D341Med (cell line): ENCODE measurements at places on chromosomes 4 and X.
A peak's percentile ranks its signal among the peaks of the same experiment; 100 is the strongest.

DNA sequence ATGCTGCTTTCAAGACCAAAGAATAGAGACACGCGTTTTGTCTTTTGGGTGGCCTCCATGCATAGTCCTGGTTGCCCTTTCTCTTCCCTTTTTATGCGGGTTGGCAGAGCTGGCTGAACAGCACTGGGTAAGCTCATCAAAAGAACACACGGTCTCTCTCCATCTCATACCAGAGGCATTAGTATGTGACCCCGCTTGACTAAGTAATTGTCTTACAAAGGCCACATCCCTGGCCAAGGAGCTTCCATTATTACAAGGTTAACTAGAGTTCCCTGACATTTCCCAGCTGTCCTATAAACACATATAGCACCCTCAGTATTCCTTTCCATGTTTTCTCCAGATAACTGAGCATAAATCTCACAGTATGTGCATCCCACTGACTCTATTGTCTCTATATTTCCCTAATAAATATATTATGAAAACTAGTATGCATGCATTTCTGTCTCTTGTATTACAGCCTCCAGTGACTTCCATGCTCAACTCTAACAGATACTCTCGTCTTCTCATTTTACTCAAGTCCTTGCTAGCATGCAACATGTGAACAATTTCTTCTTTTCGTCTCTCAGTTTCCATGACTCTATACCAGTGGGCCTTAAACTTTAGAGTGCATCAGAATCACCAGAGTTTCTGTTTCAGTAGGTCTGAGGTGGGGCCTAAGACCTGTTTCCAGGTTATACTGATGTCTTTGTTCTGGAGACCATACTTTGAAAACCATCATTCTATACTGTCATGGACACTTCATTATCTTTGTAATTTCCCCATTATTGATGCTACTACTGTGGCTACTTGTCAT lies 247.7 kb upstream of the ARSJ start:
- no peak for DNase-seq

DNA sequence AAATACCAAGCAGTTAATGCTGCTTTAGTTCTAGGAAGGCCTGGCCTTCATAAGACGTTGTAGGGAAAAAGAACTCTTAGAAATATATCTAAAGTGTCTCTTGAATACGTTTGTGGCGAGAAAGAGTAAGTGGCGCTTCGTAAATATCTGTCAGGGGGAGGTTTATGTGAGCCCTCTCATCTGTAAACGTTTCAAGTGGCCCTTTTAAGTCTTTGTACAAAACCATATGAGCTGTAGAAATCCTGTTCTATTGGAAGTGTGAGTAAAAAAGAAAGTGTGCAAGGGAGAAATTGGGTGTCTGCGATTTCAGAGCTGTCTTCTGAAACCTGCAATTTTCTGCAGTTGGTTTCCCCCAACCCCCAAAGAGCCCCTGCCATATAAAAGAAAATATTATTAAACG lies 8.6 kb upstream of the INTU start:
- DNase-seq, result no peak

DNA sequence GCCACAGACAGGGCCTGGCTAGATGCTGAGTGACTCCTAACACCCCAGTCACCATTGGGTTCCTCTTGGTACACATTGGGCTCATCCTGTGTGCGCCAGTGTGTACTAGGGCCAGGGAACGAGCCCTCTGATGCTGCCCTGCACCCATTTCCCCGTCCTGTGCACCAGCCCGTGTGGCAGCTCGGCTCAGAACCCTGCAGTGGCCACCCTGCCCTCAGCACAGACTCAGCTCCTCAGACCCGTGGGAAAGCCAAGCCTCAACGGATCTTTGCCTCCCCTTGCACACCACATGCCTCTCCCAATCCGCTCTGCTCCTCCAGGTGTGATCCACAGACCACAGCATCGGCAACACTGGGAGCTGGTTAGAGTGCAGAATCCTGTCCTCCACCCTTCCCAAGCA lies 38.6 kb downstream of the EVC start:
- DNase-seq, result no peak

- no peak for DNase-seq
These were observed 265.9 kb downstream of the ZNF674 start for GRCh38 chrX:46279214-46279924.

- DNase-seq, result no peak
These were observed 50.9 kb upstream of the BCOR start for GRCh38 chrX:40148385-40149285.

GRCh38 chr4:167100120-167100519 lies 134.2 kb downstream of the SPOCK3 start:
- DNase-seq, result no peak

GRCh38 chr4:40325406-40326019 lies 9.6 kb upstream of the CHRNA9 start:
- DNase-seq, result peak; percentile 80

DNA sequence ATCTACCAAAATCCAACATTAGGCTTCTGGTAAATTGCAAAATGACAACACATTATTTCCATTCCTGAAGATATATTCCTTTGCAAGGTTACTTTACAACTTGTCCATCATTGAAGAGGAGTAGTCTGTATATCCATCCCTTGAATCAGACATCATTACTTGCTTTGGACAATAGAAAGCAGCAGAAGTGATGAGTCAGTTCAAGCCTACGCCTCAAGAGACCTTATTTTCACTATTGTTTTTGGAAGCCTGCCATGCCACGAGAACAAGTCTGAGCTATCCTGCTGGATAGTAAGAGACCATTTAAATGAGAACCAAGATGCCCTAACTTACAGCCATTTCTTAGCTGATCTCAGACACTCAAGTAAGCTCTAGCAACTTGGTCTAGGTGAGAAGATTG lies 246.0 kb upstream of the HHIP start:
- no peak for DNase-seq

DNA sequence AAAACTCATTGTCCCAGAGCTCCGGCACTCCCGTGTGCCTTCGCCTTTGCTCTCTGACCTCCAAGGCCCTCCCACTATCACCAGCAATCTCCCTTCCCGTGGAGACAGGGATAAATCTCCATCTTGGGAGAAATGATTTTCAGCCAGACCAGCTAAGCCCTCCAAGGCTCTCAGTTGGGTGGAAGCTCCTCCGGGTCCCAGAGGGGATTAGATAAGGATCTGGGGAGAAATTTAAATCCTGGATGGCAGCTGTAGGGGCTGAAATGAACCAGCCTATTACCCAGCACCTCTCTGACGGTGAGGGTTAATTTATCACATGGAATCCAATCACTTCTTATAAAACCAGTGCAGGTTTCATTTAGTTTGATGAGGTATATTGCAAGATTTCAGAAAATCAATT lies 366.2 kb downstream of the FBXW7 start:
- DNase-seq, result peak; percentile 86

GRCh38 chr4:82811838-82812341 lies 13.3 kb upstream of the SCD5 start:
- no peak for DNase-seq
